ENCODE measurements at places on chromosomes 6 and 20.
A peak's percentile ranks its signal among the peaks of the same experiment; 100 is the strongest.

DNA sequence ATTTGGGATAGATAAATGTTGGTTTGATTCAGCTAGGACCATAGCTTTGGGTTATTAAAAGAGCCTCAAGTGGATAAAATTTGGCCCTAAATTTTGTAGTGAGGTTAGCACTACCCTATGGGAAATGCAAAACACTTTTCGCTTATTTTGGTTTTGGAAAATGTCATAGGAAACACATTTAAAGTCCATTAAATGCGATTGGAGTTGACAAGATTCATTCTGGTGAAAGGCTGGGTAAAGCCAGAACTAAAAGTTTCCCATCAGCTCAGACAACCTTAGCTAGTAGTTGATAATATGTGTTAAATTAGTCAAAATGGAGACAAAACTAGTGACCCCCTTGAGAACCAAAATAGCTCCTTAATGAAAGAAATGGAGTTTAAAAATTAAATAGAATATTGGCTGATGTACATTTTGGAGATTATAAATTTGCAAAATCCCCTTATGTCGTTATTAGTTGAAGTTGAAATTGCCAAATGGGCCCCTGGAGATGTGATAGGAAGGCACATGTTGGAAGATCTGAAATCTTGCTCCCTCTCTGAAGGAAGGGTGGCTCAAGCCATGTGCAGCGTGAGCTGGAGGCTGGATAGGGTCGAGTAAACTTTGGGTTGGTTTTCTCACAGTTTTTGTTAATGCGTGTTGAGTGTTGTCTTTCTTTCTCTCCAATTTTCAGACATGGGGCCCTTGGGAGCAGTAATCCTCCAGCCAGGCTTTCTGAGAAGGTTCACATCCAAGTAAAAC is 72.8 kb downstream of the CD83 start:
- DNase-seq, result no peak

DNA sequence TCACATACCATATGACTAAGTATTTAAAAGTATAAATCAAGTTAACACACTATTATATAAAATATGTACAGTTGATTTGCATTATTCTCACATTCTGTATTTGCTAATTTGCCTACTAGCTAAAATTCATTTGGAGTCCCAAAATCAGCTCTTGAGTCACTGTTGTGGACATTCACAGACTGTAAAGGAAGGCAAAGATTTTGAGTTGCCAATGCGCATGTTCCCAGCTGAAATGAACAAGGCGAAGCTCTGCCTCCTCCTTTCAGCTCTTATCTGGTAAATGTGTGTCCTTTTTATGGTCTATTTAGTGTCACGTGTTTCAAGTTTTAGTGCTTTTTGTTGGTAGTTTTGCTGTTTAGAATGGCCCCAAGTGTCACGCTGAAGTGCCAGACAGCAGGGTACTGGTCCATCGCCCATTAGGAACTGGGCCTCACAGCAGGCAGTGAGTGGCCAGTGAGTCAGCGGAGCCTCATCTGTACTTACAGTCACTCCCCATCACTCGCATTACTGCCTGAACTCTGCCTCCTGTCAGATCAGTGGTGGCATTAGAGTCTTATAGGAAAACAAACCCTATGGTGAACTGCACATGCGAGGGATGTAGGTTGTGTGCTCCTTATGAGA is 87.2 kb upstream of the ADTRP start:
- DNase-seq, result no peak

GRCh38 chr20:49569411-49570115 is 1.6 kb upstream of the PTGIS start:
- no peak for DNase-seq

DNA sequence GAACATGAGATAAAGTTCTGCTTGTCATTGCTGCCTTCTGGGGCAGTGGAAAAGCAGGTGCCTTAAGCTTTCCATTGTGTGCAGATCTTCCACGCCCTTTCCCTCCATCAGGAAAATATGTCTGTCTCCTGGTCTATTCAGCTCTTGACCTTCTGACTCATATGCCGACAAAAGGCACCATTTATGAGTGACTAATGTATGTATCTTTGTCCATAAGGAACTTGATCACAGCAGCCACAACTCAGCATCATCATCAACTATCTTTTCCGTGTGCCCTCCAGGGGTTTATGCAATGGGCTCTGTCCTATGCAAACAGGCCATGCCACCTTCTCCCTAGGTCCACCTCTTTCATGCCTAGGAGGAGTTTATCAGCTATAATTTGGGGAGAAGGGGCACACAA is 102.7 kb upstream of the QKI start:
- DNase-seq, result peak; percentile 52

GRCh38 chr6:89952105-89952671 is 57.9 kb downstream of the GJA10 start:
- peak; percentile 59 for DNase-seq

- DNase-seq, result no peak
These were observed 7.2 kb upstream of the PFDN4 start for GRCh38 chr20:54200487-54201267.

GRCh38 chr6:37499433-37500293 is at the start of gene CCDC167:
Gene CCDC167 (minus strand): TSS chr6:37499893. CDS start chr6:37499863, 30 bp downstream.
- DNase-seq, result peak; percentile 100

DNA sequence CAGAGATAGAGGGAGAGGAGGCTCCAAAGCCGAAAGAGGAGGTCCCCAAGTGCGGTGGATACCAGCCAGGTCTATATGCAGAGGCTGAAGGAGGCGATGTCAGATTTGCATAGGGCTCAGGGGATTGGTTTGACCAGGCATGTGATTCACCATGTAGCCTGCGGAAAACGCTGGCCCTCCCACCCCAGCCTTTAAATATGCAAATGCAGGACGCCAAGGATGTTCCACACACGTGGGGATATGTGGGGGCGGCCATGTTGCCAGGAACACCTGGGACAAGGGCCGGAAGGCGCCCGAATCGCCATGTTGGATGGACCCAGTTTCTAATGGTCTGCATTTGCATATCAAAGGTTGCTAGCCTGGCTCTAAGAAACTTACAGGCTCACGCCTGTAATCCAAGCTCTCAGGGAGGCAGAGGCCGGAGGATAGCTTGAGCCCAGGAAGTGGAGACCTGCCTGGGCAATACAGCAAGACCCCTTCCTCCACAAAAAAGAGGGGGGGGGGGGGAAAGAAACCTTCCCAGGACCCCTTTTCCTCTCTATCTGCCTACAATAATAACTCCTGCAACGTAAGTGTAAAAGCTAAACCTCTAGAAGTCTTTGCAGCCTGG is 110.5 kb downstream of the TULP4 start:
- no peak for DNase-seq

DNA sequence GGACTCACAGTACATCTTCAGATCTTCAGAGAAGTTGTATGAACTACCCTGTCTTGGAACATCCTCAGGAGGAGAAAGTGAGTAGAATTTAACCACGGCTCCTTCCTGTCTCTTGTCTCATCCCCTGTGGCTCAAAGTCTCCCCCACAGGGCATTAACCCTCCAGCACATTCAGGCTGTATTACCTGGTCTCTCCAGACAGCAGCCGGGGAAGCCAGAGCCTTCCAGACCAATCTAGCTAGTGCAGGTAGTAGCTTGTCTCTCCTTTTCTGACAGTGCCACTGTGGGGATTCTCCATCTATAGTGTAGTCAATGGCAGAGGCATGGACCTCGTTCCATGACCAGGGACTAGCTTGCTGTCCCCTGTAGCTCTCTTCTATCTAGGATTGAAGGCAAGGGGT is 16.9 kb upstream of the ELMO2 start:
- no peak for DNase-seq

- DNase-seq, result no peak
These were observed 337.4 kb upstream of the PRDM1 start for GRCh38 chr6:105748737-105749161.

DNA sequence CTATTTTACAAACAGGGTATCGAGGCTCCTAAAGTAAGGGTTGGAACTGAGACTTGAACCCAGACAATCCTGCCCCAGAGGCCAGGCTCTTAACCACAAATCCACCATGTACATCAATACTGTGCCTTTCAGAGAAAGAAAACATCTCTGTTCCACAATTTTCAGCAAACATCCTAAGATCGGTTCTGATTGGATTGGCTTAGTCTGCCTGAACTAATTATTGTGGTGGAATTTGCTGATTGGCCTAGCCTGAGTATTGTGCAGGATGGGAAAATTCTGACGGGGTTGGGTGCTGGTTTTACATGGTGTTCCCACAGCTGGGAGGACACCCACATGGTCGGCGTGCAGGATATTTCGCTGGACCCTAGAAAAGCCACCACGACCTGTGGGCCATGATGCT is at the start of gene CLPSL1:
CLPSL1 (plus strand) TSS at position 301 of the 400 bp plus-strand sequence; CDS start at position 393, 92 bp downstream.
- no peak for DNase-seq

DNA sequence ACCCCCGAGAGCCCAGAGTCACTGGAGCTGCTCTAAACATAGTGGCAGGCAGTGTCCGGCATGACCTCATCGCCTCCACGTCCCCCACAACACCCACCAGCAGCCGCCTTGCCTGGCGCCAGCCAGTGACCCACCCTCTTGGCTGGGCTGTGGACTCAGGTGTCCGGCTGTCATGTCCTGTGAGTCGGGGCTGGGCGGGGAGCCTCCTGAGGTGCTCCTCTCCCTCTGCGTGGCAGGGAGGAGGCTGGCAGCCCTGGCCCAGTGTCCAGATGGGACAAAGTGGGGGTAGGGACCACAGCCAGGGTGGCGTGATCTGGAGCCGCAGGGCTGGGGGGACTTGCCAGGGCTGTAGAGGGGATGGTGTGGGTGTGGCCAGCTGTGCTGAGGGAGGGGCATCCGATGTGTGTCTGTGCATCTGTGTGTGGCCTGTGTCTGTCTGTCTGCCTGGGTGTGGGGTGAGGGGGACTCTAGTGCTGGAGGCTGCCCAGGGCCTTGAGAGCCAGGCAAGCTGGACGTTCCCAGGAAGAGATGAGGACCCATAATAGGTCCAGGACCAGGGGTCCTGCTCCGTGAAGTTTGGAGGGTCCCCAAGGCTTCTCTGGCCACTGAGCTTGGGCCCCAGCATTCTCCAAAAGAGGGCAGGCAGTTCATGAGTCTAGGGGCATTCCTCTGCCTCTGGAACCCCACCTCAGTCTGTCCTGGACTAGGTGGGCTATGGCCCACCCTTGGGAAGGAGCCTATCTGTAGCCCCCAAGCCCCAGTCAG is 2.3 kb upstream of the SOX18 start:
- DNase-seq, result no peak

DNA sequence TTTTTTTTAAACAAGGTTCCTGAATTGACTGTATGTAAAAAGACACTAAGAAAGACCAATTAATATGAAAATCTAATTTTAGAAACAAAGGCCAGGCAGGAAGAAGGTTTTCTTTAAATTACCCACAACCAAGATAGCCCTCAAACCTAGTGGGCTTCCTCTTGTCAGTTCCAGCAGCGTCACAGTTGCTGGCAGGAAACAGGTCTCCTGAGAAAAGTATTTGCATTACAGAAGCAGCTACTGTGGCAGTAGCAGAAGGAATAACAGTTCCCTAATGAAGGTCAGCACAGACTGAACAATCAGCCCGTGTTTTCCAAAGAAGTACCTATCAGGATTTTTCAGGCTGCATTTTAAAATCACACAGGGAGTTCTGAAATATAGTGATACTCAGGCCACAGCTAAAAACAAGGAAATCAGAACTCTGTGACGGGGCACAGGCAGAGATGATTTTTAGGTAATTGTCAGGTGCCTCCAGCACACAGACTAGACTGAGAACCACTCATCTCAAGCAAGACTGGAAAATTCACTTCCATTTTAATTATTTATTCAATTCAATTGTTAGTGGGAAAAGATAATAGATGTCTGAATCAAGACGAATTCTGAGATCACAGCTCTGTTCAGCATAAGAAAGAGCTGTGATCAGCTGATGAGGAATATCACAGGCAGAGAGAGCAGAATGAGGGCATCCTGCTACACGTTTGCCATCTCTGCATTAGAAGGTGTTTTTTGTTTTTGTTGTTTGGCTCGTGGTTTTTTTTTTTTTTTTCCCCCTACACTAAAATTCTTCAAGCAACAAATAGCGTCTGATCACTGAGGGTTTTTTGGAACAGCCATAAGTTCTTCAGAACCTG is 230.5 kb upstream of the KHDRBS2 start:
- no peak for DNase-seq

DNA sequence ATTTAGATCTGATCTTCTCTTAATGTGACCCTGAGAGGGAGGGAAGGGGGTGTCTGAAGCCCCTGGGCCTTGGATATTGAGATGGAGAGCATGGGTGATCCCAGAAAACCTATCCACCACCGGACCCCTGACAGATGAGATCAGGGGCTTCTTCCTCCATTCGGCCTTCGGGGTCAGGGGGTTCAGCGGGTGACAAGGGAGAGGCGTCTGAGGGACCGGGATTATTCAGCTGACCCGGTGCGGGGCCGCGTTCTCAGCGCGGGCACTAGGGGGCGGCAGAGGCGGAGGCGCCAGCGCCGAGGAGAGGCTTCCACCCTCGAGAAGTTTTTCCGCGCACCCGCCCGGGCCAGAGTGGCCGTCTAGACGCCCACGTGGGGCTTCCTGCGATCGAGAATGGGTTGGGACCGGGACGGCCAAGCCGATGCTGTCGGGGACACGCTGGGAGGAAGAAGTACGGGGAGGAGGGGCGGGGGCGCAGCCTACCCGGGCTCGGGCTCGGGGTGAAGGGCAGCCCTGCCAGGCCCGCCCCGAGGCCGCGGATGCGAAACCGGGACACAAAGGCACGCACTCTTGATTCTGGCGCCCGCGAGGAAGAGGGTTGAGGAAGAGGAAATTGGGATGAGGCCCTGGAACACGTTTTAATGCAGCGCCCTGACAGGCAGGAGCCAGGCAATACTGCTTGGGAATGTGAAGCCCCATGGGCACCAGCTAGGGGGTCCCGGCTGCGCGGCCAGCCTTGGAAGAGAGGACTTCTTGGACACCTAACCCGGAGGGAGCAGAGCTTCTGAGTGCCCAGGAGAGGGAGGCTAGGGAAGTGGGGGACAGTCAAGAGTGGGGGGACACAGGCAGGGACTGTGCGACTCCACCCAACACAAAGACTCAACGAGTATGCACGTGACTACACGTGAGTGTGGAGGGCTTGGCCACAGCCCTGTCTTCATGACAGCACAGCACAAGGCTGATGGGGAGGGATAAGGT is 30.6 kb downstream of the COL11A2 start:
- peak; percentile 67 for DNase-seq

- DNase-seq, result no peak
These were observed 11.1 kb downstream of the MTHFD1L start for GRCh38 chr6:150876598-150876997.

GRCh38 chr20:20391115-20391514 is 23.2 kb downstream of the INSM1 start:
- DNase-seq, result no peak

DNA sequence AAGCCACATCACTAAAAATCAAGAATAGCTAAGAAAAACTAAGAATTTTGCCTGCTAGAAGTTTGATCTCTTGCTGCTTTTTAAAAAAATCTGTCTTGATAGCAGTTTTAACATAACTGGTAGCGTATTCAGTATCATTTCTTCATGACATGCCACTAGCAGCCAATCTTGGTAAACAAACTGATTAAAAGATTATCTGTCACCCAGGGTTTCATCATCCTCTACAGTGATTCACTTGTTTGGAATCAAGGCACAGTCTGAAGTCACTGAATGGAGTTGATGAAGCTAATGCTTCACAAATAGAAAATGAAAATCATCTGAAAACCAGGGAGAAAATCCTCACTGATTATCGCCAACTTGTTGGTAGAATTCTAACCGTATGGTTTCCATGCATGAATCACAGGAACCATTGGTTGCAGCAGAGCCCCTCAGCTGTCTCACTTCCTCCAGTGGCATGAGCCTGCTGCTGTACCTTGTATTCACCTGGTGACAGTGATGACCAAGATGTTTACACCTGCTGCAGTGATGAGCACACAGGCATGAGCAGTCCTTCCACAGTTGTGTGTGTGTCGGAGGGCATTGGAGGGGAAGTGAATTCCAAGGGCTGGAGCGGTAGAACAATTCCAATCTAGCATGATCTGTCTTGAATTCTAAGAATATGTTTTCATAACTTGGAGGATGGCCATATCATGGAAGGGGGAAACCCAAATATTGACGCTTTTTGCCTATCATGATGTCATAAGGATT is 275.0 kb downstream of the KHDC1L start:
- no peak for DNase-seq

GRCh38 chr20:25632940-25633790 is 9.4 kb upstream of the NANP start:
- peak; percentile 7 for DNase-seq

All from NCI-H69 (cell line).